ENCODE measurements at places on chromosomes 1 and 21.

DNA sequence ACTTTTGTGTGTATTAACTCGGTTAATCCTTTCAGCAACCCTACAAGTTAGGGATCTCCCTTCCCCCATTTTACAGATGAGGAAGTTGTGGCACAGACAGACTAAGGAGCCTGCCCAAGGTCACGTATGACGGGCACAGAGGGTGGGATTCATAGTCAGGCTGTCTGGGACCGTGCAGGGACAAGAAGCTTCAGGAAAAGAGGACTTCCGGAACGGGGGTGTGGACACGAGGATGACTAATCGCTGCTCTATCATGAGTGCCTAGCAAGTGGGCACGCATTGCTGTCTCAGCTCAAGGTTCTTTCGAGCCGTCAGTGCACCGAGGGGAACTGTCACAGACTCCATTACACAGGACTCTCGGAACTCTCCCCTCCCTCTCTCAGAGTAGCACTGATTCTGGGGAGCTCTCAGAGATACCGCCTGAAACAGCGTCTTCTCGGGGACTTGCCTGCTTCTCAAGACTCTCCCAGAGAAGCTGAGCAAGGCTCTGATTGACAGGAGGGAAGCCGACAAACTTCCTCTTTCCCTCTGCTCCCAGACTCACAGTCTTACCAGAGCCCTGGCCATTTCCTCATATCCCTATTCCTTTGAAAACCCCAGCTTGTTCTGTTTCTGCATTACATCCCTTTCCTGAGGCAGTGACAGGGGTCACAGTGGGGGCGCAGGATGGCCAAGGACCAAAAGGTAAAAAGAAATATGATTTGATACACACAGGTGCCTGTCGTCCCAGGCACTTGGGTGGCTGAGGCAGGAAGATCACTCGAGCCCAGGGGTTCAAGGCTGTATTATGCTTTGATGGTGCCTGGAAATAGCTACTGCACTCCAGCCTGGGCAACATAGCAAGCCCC, 14.4 kb downstream of the FHAD1 start:
- peak; percentile 50 for DNase-seq

- no peak for DNase-seq
Measured at GRCh38 chr21:29389136-29389535, 90.4 kb downstream of the BACH1 start.

DNA sequence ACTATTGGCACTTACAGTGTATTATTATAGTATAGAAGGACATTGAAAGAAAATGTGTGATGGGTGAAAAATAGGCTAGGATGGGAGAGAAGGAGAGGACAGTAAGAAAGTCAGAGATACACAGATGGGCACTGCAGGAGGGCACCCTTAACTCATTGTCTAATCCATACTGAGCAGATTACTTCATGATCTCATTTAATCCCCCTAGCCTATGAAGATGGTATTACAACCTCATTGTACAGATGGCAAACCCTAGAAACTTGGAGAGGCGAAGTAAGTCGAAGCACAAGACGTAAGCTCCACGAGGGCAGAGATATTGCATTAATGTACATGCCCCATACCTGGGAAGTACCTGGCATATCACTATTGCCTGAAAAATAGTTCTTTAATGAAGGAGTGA, 346.9 kb upstream of the DAB1 start:
- no peak for DNase-seq

- DNase-seq = peak; percentile 48
Measured at GRCh38 chr1:1434131-1434823, 1.2 kb upstream of the VWA1 start.

- DNase-seq = no peak
Measured at GRCh38 chr21:31266241-31266640, 77.8 kb downstream of the TIAM1 start.

DNA sequence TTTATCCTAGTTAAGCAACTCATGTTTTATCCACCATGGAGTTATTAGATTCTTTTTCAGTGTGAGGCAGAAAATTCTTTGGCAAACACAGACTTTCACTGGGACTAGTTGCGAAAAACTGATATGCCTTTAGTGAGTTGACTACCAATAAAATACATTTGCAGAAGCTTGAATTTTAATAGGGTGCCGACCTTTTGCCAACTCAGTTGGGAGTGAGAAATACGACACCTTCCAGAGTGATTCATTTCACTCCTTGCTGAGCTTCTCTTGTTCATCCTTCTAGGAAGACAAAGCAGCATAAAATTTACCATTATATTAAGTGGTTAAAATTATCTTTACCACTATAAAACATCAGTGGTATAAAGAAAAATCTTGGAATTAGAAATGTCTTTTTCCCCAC, 1.2 kb upstream of the KRTAP23-1 start:
- no peak for DNase-seq

GRCh38 chr1:231037585-231038517, 2.2 kb downstream of the FAM89A start:
- DNase-seq = no peak

Measured in stimulated activated naive CD8-positive, alpha-beta T cell treated with anti-CD3 and anti-CD28 coated beads, Interleukin-15, Interleukin-2, amounts not matched to agents 100 U/mL and 50 U/mL, for 24 hours (primary cell).